Chondrocyte (in vitro differentiated cells): ENCODE measurements at places on chromosomes 12 and 14. TPM values are rescaled to one million over a fixed set of nuclear protein-coding genes. Genes with fewer than 3 reads are reported as not detected.

The ARG2 gene
- 2.8 to 11.1 TPM (median 10.9 TPM) in 3 replicates for total RNA-seq

The CBLN3 gene
- 5.2 to 6.1 TPM (median 5.5 TPM) in 3 replicates for total RNA-seq

The EEF1AKMT3 gene
- 13.0 to 14.8 TPM (median 13.6 TPM) in 3 replicates for total RNA-seq

The ESPL1 gene
- 4.0 to 5.5 TPM (median 4.8 TPM) in 3 replicates for total RNA-seq

The NYNRIN gene
- 20.0 to 32.1 TPM (median 21.0 TPM) in 3 replicates for total RNA-seq

The DLGAP5 gene
- total RNA-seq: 3.6 to 9.4 TPM (median 8.8 TPM) in 3 replicates

The HHIPL1 gene
- 1.6 to 5.9 TPM (median 5.6 TPM) in 3 replicates for total RNA-seq

The C12orf54 gene
- total RNA-seq: not detected in 3 replicates

The ADAMTS20 gene
- 0.18 to 0.22 TPM in 2 of 3 replicates, not detected in the other for total RNA-seq

The CATSPERB gene
- total RNA-seq: 0.99 to 2.8 TPM (median 2.2 TPM) in 3 replicates

The KCNK10 gene
- not detected in 3 replicates for total RNA-seq

GRCh38 chr12:125936502-125936901 lies 871.3 kb downstream of the AACS start:
- H3K4me3 ChIP-seq: no peak overlapping the region
- H3K27ac ChIP-seq: no peak overlapping the region
- no peaks in the 10 kb centered on the region for H3K36me3 ChIP-seq
- no peak for DNase-seq
- H3K27me3 ChIP-seq: peaks cover 6% of the 10 kb centered on the region

DNA sequence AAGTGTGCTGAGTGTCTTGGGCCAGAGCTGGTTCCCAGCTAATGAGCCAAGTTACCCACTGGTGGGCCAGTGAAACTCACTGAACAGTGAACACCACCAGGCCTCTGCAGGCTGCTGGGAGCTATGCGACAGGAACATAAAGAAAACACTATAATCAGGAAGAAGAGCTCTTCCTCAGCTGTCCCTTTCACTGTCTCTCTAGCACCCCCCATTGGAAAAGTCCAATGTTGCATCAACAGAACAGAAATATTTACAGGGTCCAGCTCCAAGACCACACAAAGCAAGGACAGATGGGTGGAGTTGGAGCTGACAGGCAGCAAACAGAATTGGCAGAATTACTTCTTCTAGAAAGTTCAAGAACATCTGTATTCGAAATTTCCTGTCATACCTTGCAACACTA lies 903.6 kb upstream of the TMEM132C start:
- peaks cover 2% of the 10 kb centered on the region for H3K36me3 ChIP-seq
- H3K4me3 ChIP-seq: no peak overlapping the region
- no peaks in the 10 kb centered on the region for H3K4me1 ChIP-seq
- DNase-seq: no peak
- H3K27ac ChIP-seq: no peak overlapping the region

DNA sequence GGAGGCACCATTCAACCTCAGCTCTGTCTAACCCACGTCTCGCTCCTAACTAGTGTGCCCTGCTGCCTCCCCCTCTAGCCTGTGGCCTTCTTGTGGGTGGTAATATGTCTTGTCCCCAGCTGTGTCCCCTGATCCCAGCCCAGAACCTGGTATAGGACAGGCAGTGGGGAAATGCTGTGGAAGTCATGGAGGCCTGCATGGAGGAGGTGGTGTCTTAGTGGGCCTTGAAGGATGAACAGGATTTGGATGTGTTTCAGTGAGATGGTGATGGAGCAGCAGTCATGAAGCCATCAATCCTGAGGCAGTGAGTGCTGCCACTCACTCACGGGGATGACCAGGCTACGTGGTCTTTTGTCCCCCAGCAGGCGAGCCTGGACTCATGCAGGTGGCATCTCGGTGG lies 13.4 kb downstream of the PLBD2 start:
- H3K4me3 ChIP-seq: no peak overlapping the region
- DNase-seq: no peak
- peaks cover 3% of the 10 kb centered on the region for H3K4me1 ChIP-seq
- peaks cover 20% of the 10 kb centered on the region for H3K36me3 ChIP-seq
- no peaks in the 10 kb centered on the region for H3K27me3 ChIP-seq

DNA sequence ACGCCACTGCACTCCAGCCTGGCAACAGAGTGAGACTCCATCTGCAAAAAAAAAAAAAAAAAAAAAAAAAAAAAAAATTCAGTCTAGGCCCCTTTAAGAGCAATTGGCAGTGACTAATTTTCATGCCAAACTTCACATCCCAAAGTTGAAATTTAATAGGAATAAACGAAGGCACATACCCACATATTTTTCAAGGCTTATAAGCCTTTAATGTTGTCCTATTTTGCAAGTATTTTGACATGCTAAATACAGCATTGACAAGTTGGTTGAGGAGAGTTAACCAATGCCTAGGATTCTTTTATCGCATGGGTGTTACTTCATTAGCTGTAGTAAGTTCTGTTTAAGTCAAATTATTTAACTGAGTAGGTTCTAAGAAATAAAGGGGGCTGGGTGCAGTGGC lies 23.5 kb upstream of the HIP1R start:
- no peak for DNase-seq
- H3K4me1 ChIP-seq: no peaks in the 10 kb centered on the region
- no peaks in the 10 kb centered on the region for H3K27me3 ChIP-seq
- peaks cover 3% of the 10 kb centered on the region for H3K36me3 ChIP-seq
- no peak overlapping the region for H3K4me3 ChIP-seq

- H3K4me1 ChIP-seq: peaks cover 9% of the 10 kb centered on the region
- H3K27ac ChIP-seq: no peak overlapping the region
- H3K36me3 ChIP-seq: peaks cover 5% of the 10 kb centered on the region
- peaks cover 34% of the 10 kb centered on the region for H3K27me3 ChIP-seq
Observed at GRCh38 chr14:77124345-77125280, 17.0 kb downstream of the ZDHHC22 start.

DNA sequence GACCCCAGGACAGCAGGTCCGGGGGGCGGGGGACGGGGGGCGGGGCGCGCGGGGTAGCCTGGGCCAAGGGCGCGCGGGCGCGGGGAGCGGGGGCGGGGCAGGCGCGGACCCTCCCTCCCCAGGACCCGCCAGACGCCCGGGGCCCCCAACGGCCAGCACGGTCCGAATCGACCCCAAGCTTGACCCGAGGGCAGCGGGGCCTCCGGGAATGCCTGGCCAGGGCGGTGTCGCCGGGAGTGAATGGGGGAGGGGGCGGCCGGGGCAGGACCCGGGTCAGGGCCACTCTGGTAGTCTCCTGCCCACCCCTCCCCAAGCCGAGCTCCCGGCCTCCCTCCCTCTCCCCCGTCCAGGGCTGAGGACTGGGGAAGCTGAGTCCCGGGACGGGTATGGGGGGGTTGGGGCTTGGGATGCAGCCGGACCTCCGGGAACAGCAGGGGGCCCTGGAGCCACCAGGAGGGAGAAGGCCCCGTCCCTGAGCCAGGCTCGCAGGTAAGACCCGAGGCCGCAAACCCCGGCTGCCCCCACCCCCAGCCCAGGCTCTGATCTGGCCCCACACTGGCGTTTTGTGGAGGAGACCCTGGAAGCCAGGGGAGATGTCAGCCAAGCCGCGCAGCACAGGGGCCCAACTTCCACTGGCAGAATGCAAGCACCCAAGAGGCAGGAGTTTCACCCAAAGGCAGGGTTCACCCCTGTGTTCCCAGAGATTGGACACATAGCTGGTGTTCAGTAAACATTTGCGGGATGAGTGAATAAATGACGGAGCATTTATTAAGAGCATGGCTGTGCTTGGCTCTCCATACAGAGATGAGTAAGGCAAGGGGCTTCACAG lies 545 bp upstream of the GALNT9 start:
- no peak overlapping the region for H3K4me3 ChIP-seq
- DNase-seq: no peak
- H3K36me3 ChIP-seq: no peaks in the 10 kb centered on the region
- no peak overlapping the region for H3K27ac ChIP-seq
- H3K27me3 ChIP-seq: peaks cover 40% of the 10 kb centered on the region

DNA sequence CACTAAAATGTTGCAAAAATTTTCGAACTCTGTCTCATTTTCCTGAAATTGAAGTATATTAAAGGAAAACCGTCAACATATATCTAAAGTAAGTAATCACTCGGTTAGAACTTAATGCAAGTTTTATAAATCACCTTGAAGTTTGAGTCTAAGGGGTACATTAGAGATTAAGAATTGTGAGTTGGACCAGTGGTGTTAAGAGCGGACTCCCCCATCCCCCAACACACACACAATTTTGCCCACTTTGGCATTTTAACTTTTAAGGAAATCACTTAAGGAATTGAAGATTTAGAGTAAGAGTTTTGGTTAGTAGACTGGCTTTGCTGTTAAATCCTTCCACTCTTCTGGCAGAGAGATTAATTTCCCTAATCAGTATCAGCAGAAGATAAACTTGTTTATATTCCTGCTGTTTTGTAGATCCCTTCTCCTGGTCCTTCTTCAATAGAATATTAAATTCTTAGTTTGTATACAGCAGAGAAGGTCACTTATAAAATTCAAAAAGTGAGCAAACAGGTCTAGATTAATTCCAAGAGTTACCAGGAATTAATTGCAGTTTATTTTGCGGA lies 1.5 kb downstream of the HIF1A start:
- H3K4me3 ChIP-seq: peak overlapping the region; percentile 93
- H3K36me3 ChIP-seq: peaks cover 15% of the 10 kb centered on the region
- peaks cover 35% of the 10 kb centered on the region for H3K4me1 ChIP-seq
- peak overlapping the region; percentile 100 for H3K27ac ChIP-seq

- no peak for DNase-seq
- H3K36me3 ChIP-seq: no peaks in the 10 kb centered on the region
- no peak overlapping the region for H3K4me3 ChIP-seq
- no peak overlapping the region for H3K27ac ChIP-seq
- H3K4me1 ChIP-seq: peaks cover 32% of the 10 kb centered on the region
- no peaks in the 10 kb centered on the region for H3K27me3 ChIP-seq
Observed at GRCh38 chr14:95182379-95182778, 25.1 kb upstream of the DICER1 start.

DNA sequence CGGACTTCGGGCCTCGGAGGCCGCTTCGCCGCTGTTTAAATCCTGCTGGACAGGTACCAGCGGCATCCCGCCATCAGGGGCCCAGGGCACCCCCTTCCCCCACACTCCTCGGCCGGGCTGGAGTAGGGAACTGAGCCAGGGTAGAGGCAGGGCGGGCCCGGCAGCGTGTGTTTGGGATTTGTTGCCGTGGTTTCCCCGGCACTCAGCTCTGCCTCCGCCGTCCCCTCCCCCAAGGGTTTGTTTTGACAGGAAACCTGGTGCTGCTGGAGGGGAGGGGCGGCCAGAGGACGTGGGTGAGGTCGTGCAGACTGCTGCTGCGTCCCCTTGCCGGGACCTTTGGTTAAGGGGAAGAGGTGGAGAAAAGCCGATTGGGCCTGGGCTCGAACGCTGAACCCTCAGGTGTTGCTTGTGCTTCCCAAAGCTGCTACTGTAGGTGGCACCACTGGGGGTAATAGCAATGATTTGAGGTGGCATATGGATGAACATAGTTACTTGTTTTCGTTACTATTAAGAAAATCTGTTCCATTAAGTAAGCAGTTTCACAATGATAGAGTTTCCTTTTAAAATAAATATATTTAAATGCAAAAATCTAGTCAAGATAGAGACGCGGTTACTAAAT lies 778 bp downstream of the TCP11L2 start:
- H3K27me3 ChIP-seq: no peaks in the 10 kb centered on the region
- H3K27ac ChIP-seq: peak overlapping the region; percentile 100
- DNase-seq: peak; percentile 88
- peak overlapping the region; percentile 91 for H3K4me3 ChIP-seq

- no peaks in the 10 kb centered on the region for H3K27me3 ChIP-seq
- H3K36me3 ChIP-seq: no peaks in the 10 kb centered on the region
- H3K4me1 ChIP-seq: peaks cover 34% of the 10 kb centered on the region
- no peak overlapping the region for H3K27ac ChIP-seq
- H3K4me3 ChIP-seq: no peak overlapping the region
Observed at GRCh38 chr14:84086714-84087113, 1443.2 kb upstream of the FLRT2 start.

- H3K4me3 ChIP-seq: no peak overlapping the region
- no peak overlapping the region for H3K27ac ChIP-seq
- H3K36me3 ChIP-seq: no peaks in the 10 kb centered on the region
- H3K4me1 ChIP-seq: no peaks in the 10 kb centered on the region
- no peaks in the 10 kb centered on the region for H3K27me3 ChIP-seq
- no peak for DNase-seq
Observed at GRCh38 chr12:92403210-92404175, 257.8 kb upstream of the BTG1 start.

DNA sequence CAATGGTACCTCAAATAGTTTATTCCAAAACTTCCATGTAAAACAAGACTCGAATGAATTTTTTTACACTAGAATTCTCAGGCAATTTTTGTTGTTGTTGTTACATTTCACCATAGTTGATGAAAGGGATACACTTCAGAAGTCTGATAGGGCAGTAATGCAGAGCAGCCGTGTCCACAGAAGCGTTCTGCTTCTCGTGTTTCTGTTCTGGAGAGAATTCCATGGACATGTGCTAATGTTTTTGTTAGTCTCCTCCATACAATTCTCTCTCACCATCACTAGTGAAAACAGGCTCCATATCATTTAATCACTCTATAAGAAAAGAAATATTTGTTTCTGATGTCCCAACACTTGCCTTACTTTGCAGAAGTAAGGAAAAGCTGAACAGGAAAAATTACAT lies 606.1 kb downstream of the SLC16A7 start:
- no peaks in the 10 kb centered on the region for H3K27me3 ChIP-seq
- H3K27ac ChIP-seq: no peak overlapping the region
- no peak for DNase-seq
- H3K4me3 ChIP-seq: no peak overlapping the region
- no peaks in the 10 kb centered on the region for H3K36me3 ChIP-seq
- H3K4me1 ChIP-seq: peaks cover 21% of the 10 kb centered on the region

- DNase-seq: no peak
- no peaks in the 10 kb centered on the region for H3K36me3 ChIP-seq
- peaks cover 9% of the 10 kb centered on the region for H3K4me1 ChIP-seq
- H3K27ac ChIP-seq: no peak overlapping the region
- no peak overlapping the region for H3K4me3 ChIP-seq
- H3K27me3 ChIP-seq: no peaks in the 10 kb centered on the region
Observed at GRCh38 chr12:76108356-76108755, 23.9 kb upstream of the NAP1L1 start.

- H3K4me1 ChIP-seq: peaks cover 24% of the 10 kb centered on the region
- H3K27ac ChIP-seq: no peak overlapping the region
- H3K36me3 ChIP-seq: no peaks in the 10 kb centered on the region
- H3K4me3 ChIP-seq: peak overlapping the region; percentile 77
- H3K27me3 ChIP-seq: peaks cover 24% of the 10 kb centered on the region
- no peak for DNase-seq
Observed at GRCh38 chr12:6699989-6700645, 498 bp downstream of the PIANP start.

DNA sequence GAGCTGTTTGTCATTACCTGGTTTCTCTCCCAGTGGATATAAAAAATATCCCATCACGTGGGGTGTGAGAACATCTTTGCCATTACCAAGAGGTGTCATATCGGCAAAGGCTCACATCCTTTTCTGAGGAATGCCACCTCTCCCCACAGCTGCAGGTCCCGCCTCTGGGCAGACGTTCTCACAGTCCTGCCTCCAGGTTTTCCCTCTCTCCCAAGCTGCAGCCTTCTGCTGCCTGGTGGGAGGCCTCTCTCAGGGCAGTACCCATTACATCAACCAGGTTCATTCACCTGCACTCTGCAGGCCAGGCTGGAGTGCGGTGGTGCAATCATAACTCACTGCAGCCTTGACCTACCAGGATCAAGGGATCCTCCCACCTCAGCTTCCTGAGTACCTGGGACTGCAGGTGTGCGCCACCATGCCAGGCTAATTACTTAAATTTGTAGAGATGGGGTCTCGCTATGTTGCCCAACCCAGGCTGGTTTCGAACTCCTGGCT lies 15.0 kb upstream of the TMEM119 start:
- H3K4me3 ChIP-seq: no peak overlapping the region
- H3K36me3 ChIP-seq: peaks cover 3% of the 10 kb centered on the region
- H3K27ac ChIP-seq: no peak overlapping the region
- H3K4me1 ChIP-seq: peaks cover 52% of the 10 kb centered on the region
- DNase-seq: no peak

GRCh38 chr12:103540319-103540718 lies 44.6 kb upstream of the C12orf42 start:
- H3K36me3 ChIP-seq: no peaks in the 10 kb centered on the region
- H3K4me3 ChIP-seq: no peak overlapping the region
- no peak overlapping the region for H3K27ac ChIP-seq
- peaks cover 20% of the 10 kb centered on the region for H3K27me3 ChIP-seq

- DNase-seq: no peak
- H3K27me3 ChIP-seq: no peaks in the 10 kb centered on the region
Observed at GRCh38 chr12:57836442-57837375, 9.8 kb downstream of the CTDSP2 start.
